Amniotic epithelial cell (primary cell): ENCODE measurements at places on chromosomes 6 and 20.

DNA sequence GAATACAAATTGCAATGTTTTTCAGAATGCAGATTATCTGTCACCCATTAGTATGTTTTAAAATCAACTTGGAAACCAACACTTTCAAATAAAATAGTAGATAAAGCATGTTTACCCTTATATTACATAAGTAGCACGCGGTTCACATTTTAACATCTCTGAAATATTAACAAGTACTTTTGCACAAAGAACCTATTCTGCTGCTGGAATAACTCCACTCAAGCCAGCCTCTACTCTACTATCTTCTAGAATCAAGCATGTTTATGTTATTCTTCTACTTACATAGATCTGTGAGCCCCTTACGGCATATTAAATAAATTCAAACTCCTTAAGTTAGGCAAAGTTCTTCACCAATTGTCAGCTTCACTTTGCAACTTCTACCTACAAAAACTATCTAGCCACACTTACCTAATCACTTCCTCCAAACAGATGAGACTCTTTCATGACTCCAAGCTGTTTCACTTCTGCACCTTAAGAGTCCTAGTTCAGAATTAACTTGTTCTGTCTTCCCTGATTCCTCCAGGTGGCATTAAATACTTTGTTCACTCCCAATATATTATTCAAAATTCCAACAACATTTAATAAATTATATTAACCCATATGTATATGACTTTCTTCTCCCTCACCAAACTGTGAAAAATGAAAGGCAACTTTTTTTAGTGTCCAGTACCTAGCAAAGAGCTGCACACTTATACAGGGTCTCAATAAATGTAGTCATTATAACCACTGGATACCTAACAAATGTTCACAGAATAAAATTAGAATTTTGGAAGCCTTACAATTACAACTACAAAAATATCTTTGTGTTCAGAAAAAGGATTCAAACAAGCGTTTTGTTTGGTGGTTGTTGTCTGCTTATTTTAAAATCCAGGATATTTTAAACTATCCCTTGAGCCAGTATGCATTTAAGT lies 12.1 kb downstream of the CEP85L start:
- DNase-seq: no peak

- DNase-seq: no peak
These were observed 593.7 kb upstream of the MMS22L start for GRCh38 chr6:97876711-97877110.

DNA sequence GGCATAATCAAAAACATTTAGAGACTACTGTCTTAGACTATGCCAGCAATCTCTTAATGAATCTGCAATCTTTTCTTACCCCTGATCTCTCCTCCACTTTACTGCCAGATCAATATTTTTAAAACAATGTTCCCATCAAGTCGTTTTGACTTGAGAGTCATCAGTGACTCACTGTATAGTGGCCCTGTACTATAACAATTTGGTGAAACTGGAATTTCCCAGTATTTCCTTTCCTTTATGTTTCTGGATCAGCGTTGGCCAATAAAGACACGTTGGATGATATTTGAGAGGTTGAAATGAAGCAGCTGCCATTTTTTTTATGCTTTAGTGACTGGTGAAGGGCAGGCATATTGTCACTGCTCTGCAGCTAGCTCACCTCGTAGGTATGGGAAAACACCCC lies 10.1 kb upstream of the SMIM13 start:
- peak; percentile 7 for DNase-seq

DNA sequence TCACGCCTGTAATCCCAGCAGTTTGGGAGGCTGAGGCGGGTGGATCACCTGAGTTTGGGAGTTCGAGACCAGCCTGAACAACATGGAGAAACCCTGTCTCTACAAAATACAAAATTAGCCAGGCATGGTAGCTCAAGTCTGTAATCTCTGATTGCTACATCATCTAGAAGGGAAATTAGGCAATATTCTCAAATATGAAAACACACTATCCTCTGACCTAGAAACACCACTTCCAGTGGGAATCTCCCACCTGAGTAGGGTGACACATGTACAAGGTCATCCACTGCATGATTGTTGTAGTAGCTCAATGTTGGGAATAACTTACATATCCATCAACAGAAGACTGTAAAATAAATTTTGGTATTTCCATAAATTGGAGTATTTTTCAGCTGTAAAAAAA lies 19.1 kb upstream of the SIRPD start:
- DNase-seq: no peak

- DNase-seq: no peak
These were observed 36.9 kb downstream of the RIN2 start for GRCh38 chr20:19794941-19795340.

DNA sequence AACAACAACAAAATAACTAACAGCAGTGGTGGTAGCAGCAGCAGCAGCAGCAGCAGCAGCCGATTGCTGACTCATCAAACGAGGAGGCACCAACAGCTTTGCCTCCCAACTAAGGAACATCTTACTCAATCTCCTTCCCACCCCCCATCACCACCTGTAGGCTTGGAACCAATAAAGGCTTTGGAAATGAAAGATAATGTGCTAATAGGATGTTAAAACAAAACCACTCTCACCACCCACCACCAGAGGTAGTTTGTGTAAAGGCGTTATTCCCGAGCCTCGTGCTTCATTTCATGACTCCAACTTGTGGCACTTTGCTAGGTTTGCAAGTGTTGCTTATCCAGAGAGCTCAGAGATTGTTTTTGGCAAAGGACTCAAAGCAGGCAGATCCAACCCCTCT lies 346.5 kb downstream of the CD83 start:
- DNase-seq: peak; percentile 45

- no peak for DNase-seq
These were observed 8.4 kb downstream of the PSMG4 start for GRCh38 chr6:3267162-3267561.

DNA sequence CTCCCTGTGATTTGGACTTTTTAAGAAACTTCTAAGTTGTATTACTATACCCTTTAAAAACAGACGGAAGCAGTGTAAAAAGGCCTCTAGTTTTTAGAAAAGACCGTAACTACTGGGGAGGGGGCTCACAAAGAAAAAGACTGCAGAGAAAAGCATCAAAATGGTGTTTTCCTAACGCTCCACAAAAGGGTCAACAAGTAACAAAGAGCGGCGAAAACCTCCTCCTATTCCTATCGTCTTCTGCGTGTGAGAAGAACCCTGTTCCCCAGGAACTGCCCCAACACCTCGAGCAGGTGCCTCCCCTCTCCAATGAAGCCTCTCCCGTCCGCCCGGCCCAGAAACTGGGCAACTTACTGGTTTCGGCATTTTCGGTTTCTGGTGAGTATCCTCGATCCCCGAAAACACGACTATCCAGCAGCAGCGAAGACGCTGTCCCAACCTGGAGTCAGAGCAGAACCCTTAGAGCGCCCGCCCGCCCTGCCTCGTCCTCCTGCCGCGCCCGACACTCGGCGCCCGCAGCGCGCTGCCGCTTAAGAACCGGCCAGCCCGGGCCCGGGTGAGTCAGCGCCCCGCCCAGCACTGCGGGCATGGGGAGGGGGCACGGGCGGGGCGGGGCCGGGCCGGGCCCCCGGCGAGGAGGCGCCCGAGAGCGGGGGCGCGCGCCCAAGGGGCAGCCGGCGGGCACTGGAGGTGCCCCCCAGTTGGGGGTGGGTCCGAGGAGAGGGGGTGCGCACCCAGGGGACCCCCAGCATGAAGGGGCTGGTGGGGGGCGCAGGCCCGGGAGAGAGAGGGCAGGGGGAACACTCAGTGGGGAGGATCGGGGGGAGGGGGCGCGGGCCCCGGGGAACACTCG lies 1.2 kb downstream of the EZR start:
- peak; percentile 56 for DNase-seq

GRCh38 chr6:32073101-32073500 lies 34.9 kb downstream of the CYP21A2 start:
- DNase-seq: no peak

DNA sequence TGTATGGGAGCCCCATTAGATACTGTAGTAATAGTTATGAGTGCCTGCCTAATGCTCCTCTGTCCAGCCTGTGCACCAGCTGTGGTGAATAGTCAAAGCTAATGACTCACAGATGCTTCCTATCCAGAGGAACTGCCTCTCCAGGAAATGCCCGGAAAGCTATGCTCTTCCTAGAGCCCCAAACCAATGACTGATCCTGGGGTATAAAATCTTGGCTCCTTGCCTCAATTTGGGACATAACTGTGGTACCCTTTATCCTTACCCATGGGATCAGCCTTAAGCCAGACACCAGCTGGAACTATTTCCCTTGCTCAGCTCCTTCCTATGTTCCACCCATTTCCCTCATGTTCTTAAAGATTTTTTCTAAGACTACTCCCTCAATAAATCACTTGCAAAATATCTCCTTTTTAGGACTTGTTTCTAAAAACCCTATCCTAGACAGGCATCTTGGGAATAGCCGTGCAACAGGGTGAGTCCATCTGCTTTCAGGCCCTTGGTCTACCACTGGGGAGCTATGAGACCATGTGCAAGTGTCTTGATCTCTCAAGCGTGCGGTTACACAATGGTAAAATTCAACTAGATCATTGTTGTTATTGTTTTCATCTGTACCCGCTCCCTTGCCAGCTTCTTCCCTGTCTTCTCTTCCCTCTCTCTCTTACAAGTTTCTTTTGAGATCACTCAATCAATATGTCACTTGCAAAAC lies 283.7 kb downstream of the BTBD3 start:
- DNase-seq: peak; percentile 48

DNA sequence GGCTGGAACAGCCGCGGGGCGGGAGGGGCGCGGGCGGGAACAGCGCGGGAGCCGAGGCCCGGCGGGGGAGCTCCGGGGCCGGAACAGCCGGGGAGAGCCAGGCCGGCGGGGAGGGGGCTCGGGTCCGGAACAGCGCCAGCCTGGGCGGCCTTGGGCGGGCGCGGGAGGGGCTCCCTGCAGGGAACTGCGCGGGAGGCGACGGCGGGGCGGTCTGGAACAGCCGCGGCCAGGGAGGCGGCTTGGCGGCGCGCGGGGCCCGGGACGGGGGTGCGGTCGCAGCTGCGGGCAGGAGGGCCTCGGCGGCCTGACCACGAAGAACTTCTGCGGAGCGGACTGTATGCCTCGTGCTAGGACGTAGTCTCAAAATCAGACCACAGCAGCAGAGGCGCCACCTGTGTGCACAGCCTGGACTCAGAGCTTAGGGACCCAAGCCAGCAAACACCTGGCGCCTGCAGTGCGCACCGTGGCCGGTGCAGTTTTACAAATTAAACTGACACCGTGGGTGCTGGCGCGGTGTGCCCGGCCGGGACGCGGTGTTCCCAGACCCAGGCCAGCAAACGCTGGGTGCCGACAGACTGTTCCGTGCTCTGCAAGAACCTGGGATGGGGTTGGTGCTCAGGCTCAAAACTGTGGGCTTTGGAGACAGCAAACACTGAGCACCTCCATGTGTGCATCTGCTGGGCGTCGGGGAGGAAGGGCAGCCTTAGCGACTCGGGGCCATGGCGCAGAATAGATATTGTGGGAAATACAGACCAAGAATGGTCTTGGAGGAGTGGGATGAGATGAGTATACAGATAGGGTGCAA lies 572 bp downstream of the ZNF341 start:
- peak; percentile 72 for DNase-seq

DNA sequence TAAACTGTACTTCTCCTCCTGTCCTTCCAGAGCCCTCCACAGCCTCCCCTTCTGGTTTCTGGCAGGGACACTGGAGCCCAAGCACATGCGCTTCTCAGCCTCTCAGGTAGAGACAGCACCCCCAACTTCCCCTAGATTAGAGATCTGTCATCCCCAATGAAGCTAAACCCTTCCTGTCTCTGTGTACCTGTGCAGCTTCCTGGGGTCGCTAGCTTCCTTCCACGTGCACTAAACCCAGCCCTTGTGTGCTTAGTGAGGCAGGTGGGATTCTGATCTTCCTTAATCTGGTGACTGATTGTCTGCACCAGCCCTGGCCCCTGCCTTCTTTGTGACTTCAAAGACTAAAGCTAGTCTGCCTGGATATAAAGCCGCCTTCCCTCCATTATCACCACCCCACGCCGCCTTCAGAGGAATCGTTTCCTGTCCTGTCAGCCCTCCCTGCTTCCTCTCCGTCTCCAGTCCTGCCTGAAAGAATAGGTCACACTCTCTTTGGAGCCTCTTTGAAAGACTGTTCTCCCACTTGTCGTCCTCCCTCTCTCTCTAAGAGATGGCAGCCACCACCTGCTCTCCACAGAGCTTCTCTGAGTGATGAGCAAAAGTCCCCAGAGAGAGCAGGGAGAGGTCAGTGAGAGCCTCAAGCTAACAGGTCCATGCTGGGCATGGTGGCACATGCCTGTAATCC lies 27.5 kb downstream of the CAPN11 start:
- DNase-seq: no peak

GRCh38 chr20:50877232-50877743 lies 53.9 kb downstream of the ADNP start:
- no peak for DNase-seq

DNA sequence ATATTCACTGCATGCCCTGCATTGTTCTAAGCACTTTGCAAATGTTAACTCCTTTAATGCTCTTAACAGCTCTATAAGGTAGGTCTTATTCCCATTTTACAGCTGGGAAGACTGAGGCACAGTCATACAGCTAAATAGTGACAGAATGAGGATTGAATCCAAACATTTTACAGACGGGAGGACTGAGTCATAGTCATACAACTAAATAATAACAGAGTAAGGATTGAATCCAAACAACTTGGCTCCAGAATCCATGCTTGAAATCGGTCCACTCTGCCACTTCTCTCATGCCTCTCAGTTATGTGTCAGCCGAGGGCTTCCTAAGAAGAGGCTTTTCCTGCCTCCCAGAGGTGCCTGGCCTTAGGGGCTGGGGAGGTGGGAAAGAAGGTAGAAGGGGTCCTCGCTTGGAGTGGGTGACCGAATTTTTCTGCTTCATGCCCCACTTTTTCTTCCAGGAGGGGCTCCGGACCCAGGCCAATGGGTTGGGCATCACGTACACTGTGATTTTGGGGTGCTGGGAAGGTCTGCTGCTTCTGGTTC lies 137.4 kb upstream of the RNF24 start:
- DNase-seq: no peak

DNA sequence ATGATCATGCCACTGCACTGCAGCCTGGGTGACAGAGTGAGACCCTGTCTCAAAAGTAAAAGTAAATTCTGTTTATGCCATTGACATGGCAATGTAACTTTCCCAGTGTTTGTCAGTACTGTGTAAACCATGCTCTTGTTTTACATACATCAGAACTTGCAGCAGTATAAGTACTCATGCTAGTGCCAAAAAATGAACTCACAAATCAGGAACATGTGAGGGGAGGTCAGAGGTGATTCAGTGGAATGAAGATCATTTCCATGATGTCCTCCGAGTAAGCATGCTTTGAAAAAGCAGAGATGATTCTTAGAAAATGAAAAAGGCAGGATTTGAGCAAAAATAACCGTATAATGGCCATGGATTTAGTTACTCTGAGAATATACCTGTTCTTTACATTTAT lies 81.9 kb downstream of the ANKS1A start:
- DNase-seq: no peak
